T-helper 9 cell (primary cell): ENCODE measurements at places on chromosomes 1 and 21.

- DNase-seq, result no peak
Measured at GRCh38 chr1:47824716-47825115, 172.5 kb downstream of the TRABD2B start.

DNA sequence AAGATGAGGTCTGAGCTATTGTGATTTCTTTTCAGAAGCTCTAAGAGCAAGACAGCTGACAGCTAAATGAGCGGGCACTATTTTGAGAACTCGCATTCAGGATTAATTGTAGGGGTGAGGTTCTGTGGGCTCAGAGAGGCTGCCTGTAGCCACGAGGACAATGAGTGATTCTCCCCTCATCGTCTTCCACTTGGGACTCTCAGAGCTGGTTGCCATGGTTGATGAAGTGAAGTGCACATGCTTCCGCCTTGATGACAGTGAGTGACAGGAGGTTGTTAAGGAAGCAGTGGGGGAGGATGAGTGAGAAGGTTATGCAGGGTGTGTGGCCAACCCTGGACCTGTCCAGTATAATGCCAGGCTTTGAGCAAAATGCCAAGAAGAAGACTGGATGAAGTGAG is 341.7 kb downstream of the PCP4 start:
- no peak for DNase-seq

DNA sequence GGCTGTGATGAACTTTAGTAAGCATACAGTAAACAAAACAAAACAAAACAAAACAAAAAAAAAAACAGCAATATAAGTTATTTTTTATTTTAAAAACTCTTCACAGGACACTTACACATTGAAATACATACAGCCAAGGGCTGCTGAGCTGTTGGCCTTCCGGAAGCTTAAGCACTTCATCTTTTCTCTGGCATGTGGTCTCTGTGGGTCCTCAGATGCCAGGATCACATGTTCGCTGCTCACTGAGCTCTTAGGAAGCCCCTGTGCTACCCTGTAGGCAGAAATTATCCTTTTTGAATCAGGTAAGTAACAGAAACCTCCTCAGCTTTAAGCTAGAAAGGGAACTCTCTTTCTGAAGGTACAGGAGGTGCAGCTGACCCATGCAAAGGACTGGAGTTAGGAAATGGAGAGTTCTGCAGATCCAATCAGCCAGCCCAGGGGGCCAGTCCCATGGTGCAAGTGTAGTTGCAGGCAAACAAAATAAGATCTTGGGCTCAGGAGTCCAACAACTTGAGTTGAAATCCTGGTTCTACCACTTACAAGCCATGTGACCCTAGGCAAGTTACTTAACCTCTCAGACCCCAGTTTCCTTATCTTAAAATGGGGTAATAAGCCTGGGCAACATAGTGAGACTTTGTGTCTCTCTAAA is 22.4 kb upstream of the MED18 start:
- no peak for DNase-seq

- DNase-seq, result peak; percentile 45
Measured at GRCh38 chr1:110210604-110211495, 736 bp downstream of the KCNC4 start.

DNA sequence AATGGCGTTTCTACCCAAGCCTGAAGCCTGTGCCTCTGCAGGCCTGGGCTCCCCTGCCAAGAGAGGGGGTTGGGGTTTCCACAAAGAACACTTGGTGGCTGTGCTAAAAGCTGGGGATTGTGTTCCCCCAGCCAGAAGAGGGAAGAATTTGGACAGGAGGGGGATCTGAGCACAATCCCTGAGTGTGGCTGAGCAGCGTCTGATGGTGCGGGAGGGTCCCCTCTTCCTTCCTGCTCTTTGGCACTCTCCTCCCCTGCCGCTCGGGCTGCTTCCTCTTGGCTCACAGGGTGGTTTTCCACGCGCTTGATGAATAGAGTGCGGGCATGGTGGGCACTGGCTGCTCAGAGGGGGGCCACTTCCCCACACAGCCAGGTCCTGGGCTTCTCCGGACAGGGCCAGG is 3.7 kb downstream of the GPR37L1 start:
- no peak for DNase-seq
